Common myeloid progenitor, CD34-positive (primary cell): ENCODE measurements at places on chromosomes 3 and 15.

- no peak for DNase-seq
Observed at GRCh38 chr15:32861174-32861573, 143.4 kb downstream of the GREM1 start.

GRCh38 chr3:102887431-102887830 is 452.6 kb downstream of the ZPLD1 start:
- no peak for DNase-seq

DNA sequence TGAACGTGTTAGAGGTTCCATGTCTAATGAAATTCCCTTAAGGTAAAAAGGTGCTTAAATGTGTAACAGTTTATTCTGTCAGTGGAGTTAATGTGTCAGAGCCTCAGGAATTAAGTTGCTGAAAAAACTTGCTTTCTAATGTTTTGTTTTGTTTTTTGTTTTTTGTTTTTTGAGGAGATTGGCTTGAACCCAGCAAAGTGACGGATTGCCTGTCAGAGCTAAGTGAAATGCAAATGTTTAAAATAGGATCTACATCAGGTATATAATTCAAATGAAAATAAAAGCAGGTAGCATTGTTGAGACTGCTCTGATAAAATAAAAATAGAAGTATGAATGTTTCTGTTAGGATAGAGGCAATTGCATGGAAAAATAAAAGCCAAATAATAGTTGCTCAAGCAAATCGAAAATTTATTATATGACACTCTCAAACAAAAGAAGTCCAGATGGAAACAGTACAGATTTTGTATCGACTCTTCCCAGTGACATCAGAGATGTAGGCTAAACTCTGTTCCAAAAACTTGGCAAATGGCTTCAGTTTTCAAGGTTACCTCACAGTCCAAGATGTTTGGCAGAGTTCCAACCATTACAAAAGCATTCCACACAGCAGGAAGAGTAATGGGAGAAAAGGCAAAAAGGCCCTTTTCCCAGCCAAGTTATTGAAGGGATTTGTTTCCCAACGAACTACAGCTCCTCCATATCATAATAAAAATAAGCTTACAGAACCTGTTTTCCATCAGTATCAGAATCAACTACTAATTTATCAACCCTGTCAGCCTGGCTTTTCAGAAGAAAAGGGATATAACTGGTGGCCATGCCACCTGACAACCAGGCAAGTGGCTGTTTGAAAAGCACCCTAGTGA is 291.0 kb downstream of the TBL1XR1 start:
- DNase-seq = no peak

GRCh38 chr3:106862067-106862466 is 515.2 kb upstream of the CCDC54 start:
- DNase-seq = no peak

DNA sequence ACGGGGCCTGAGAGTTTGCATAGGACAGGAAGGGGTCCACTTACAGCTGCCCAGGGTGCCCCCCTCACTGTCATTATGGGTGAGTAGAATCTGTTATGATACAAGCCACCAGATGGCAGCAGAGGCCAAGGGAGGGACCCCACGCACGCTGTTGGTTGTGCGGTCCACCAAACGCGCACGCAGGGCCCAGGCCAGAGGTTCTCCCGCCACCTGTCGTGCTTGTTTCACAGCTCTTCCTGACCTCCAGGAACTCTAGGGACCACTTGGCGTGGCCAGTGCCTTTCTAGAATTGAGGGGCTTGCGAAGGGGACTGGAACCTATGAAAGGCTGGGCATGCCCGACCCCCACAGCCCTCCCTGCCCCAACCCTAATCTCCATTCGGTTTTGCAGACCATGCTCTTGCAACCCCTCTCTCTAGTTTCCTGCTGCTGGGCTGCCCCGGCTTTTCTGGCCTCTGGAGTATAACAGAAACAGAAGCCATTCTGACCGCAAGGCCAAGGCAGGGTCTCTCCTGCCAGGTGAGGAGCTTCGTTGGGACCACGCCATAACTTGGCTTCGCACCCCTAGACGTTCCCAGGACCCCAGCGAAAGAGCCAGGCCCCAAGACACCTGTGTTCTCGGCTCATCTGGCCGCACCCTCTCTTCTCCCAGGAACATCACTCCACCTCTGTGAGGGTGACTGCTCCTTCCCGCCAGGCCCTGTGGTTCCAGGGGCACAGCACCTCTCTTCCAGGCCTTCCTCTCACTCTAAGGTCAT is 46.0 kb downstream of the ALDH1L1 start:
- peak; percentile 57 for DNase-seq

GRCh38 chr3:133893683-133894352 is 1.9 kb downstream of the RAB6B start:
- no peak for DNase-seq

DNA sequence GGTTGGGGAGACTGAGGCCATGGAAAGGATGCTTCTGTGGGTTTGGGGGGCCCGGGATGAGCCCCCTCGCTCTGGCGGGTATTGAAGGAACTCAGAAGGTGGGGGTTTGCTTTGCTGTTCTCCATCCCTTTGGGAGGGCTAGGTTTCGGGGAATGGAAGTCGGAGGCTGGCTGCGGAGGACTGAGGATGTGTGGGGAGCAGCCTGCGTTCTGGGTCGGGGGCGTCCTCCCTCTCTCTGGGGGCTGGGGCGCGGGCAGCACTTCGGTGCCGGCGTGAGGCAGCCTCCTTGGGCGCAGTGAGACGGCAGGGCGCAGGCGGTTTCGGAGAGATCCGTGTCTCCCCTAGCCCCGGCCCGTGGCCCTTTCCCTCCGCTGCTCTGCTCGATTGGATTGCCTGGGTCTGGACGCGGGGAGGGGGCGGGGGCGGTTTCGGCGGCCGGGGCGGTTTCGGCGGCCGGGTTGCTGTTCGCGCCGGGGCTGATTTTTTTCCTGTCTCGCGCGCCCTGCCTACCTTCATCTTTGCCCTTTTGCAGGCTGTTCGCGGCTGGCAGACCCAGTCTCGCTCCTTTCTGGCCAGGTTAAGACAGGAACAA is 1.4 kb downstream of the PTPRG start:
- peak; percentile 15 for DNase-seq

- peak; percentile 57 for DNase-seq
Observed at GRCh38 chr3:160707187-160707794, 30.3 kb downstream of the ARL14 start.

- DNase-seq = no peak
Observed at GRCh38 chr3:155449613-155450267, 156.3 kb upstream of the STRIT1 start.

- no peak for DNase-seq
Observed at GRCh38 chr3:173304182-173304800, 93.3 kb upstream of the NLGN1 start.
